ENCODE measurements at places on chromosomes 16 and 17. TPM values are rescaled to one million over a fixed set of nuclear protein-coding genes. Genes with fewer than 3 reads are reported as not detected.

The JPH3 gene
- total RNA-seq: 0.12 TPM

DNA sequence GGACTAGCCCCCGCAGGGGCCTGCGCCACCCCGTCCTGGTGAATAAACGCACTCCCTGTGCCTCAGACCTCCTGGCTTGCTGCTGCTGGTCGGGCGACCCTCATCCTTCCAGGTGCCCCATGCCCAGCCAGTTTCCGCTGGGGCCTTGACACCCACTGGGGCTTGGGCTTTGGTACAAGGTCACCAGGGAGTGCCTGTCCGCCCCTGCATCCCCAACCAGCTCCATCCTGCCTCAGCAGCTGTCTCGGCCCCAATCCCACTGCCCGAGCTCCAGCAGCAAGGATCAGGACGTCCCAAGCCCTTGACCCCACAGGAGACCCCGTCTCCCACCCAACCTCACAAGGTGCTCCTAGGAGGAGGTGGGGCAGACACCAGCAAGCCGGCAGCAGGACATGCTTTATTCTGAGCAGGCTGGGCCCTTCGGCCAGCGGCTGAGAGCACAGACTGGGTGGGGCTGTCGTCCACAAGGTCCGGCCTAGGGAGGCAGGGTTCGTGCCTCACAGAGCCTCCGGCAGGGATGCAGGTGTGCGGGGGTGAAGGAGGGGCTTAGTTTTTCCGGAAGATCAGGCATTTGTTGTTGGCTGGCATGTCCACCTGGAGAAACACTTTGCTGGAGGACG, 1.9 kb downstream of the METTL26 start:
- H3K4me1 ChIP-seq: peaks cover 5% of the 10 kb centered on the region
- H3K36me3 ChIP-seq: peaks cover 4% of the 10 kb centered on the region
- peaks cover 3% of the 10 kb centered on the region for H3K27me3 ChIP-seq

DNA sequence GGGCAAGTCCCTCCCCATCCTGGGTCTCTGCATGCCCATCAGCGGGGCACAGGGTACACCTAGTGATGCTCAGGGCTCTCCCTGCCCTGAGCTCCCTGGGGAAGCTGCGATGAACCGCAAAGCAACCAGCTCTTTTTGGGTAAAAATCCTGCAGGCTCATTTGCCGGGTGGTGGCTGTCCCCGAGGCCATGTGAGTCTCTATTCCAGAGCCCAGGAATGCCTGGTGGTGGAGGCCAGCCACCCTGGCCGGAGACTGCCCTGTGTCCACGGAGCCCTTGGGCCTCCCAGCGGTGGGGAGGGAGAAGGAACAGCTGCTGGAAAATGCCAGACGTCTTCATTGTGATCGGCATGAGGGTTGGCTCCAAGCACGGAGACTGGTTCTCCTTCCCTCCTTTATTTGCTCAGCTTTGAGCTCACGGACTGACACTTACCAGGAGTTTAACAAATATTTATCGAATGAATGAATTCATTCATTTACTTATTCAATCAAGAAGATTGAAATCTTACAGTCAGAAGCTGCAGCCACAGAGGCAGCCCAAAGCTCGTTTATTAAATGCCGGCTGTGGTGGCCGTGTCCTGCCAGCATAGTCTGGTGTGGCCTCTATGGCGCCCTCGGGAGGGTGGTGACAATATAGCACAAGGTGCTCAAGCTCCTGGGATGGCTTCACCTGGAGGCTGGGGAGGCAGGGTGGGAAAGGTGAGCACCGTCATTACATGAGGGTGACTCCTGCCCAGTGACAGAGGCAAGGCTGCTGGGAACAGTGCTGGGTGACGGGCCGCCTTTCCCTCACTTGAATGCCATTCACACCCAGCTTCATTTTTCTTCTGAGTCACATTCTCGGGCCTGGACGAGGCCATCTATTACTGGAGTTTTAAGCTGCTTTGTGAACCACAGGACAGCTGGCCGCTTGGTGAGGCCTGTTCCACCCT, 31.1 kb upstream of the JPH3 start:
- H3K27ac ChIP-seq: no peak overlapping the region
- peak; percentile 42 for DNase-seq
- peaks cover 3% of the 10 kb centered on the region for H3K27me3 ChIP-seq
- H3K4me1 ChIP-seq: no peaks in the 10 kb centered on the region
- no peak overlapping the region for H3K4me3 ChIP-seq
- no peaks in the 10 kb centered on the region for H3K36me3 ChIP-seq

The NAGS gene
- total RNA-seq: 1.5 TPM

The DBF4B gene
- 25.9 TPM for total RNA-seq

DNA sequence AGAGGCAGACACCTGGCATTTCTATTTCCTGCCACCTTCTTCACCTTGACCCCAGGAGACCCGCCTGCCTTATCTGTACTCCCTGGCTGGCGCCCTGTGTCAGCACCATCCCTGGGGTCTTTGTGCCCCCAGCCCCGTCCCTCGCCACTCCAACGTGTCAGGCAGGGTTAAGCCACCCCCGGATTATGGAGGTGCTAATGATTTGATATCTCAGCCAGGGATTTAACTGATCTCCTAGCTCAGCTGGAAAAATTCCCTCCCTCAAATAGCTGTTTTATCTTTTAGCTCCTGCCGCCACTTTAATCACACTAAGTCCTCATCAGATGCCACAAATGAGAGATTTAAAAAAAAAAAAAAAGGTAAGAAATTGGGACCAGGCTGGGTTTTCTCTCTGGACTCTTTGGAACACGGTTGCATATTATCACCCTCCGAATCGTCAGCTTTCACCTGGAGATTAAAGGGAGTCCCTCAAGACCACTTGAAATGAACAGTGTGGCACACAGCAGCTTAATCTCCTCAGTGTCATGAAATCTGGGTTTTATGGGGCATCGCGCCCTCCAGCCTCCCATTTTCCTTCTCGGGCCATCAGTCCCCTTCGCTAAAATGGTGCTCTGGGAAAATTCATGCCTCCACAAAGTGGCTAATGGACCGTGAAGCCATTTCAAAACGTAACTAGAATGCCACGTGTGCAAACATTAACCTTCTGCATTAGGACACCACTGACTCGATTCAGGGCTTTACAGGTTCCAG, 26.2 kb upstream of the WFDC1 start:
- DNase-seq: no peak
- H3K27ac ChIP-seq: no peak overlapping the region
- H3K27me3 ChIP-seq: no peaks in the 10 kb centered on the region
- no peak overlapping the region for H3K4me3 ChIP-seq

DNA sequence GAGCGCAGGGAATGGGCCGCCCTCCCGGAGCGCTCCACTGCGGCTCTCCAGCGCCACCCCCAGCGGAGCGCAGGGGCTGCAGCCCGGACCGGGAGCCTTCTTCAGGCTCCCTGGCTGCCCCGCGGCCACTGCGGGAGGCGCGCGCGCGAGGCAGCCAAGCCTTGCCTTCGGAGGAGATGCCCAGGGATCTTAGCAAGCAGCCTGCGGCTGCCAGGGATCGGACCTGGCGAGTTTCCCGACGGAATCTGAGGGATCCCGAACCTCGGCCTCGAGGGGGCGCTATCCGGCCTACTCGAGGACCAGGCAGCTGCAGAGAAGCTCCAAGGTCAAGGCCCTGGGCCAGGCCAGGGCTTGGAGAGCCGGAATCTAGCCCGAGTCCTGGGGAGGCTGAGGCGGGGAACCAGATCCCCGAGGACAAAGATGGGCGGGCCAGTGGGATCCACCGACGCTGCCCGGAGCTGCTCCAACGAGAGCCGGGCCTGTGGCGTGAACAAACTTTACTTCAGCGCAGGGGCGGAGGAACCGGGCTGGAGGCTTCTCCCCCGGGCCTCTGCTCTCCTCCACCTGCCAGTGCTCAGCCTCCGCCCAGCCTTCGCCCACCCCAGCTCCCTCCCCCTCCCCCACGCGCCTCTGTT, at the start of gene IRX6:
IRX6 (plus strand) TSS at position 567 of the 635 bp plus-strand sequence. CDS start 889 bp downstream, outside the sequence.
- no peaks in the 10 kb centered on the region for H3K36me3 ChIP-seq
- no peaks in the 10 kb centered on the region for H3K4me1 ChIP-seq
- H3K27ac ChIP-seq: no peak within 1 kb of the TSS

The SPN gene
- total RNA-seq: 109 TPM
